ENCODE measurements at places on chromosomes 3 and 15.

GRCh38 chr15:70008697-70009290 is 88.9 kb downstream of the TLE3 start:
- no peak for DNase-seq

DNA sequence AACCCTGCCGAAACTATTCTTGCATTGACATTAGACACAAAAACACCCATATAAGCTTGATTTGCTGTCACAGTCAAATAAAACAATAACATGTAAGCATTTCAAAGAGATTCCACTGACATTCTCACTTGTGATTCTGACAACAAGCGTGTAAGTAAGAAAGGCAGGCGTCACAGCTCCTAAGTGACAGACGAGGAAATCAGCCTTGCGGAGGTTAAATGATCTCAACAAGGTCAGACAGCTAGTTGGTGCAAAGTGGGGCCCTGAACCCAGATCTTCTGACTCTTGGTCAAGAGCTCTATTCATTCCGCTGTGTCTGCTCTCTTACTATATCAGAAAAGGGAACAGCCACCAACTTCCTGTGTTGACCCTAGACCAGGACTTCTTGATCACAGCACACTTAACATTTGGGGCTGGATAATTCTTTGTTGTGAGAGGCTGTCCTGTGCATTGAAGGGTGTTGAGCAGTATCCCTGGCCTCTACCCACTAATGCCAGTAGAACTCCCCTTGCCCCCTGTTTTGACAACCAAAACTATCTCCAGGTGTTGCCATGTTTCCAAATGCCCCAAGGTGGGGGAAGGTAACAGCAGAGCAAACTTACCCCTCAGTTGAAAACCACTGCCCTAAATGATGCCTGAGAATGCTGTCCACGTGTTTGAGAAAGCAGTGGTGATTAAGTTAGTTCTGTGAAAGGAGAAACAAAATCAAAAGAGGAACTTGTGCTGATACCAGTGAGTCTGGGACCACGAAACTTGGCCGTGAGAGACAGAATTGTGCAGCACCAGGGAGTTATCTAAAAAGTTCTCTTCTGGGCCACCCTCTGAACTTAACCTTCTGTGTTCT is 86.1 kb downstream of the LIPC start:
- no peak for DNase-seq

DNA sequence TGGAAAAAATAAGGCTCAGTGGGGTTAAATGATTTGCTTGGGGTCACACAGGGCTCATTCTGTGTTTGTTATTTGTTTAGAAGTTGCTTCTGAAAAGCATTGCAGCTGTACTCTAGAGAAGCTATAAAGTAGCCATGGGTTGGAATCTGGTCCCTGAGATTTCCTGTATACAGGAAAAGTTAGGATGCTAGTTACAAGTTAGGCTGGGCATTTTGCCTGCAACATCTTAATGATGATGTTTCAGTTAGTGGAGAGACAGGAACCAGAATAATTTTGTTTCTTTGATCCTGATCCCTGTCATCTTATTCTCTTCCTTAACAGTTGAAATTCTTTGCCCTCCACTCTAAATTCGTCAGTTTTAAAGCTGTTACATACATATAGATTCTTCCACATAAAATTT is 445.3 kb downstream of the OTOL1 start:
- DNase-seq, result no peak

DNA sequence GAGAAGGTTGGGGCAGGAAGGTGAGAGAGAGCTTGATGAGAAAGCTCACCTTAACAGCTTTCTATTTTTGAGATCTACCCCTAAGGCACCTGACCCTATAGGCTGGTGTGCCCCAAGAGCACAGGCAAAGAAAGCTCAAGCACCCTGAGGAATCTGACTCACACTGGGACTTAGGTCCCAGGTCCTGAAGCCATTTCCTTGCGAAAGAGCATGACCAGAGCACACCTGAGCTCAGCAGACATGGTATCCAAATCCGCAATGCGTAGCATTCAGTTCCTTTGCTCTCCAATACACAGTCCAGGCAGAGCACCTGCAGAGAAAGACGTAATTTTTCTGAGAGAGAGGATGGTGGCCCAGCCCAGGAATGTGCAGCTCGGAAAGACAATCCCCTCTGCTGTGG is 112.1 kb upstream of the LPP start:
- DNase-seq, result no peak

DNA sequence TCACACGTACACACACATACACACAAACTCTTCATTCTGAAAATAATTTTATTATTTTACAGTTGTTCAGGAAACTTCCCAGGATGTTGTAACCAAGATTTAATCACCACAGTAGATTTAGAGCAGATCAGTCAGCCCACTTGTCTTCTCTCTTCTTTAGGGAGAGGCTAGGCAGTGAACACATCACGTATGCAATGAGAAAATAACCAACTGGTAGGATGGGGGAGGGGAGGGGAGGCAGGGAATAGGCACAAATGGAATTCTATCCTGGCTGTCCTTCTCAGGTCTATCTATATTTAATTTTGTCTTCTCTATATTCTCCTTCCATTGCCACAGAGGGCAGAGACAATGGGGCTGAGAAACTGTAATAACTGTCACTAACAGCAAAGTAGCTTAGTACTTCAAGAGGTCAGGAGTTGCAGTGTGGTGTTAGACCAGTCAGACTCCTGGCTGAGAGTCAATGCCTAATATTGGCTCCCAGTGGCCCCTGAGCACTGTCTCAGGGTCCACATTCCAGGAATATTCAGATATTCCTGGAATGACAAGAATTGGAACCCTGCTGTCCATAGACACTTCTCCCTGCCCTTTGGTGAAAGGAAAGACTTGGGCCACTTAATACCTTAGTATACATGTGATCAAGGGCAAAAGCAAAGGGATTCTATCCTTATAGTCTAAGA is 2.6 kb upstream of the HCLS1 start:
- no peak for DNase-seq

All from CD4-positive, alpha-beta T cell treated with Interleukin-17A for 4 hours (primary cell).